ENCODE measurements at places on chromosomes 3 and 15. TPM values are rescaled to one million over a fixed set of nuclear protein-coding genes. Genes with fewer than 3 reads are reported as not detected.

Gene ESYT3
- polyA plus RNA-seq, result 0.01 TPM

Gene GLCE
- 48.1 TPM for polyA plus RNA-seq

Gene PPP1R14D
- not detected for polyA plus RNA-seq

Gene ANKRD63
- not detected for polyA plus RNA-seq

Gene NME9
- not detected for polyA plus RNA-seq

Gene TUBGCP5
- 11.4 TPM for polyA plus RNA-seq

Gene RTP1
- polyA plus RNA-seq, result not detected

Gene SELENOT
- polyA plus RNA-seq, result 601 TPM

Gene CDCP1
- polyA plus RNA-seq, result 17.8 TPM

Gene EID1
- polyA plus RNA-seq, result 292 TPM

Gene NR1I2
- polyA plus RNA-seq, result not detected

Gene GOLGA6A
- polyA plus RNA-seq, result not detected

- DNase-seq, result peak; percentile 45
Measured at GRCh38 chr3:71652781-71653413, 69.4 kb upstream of the FOXP1 start.

DNA sequence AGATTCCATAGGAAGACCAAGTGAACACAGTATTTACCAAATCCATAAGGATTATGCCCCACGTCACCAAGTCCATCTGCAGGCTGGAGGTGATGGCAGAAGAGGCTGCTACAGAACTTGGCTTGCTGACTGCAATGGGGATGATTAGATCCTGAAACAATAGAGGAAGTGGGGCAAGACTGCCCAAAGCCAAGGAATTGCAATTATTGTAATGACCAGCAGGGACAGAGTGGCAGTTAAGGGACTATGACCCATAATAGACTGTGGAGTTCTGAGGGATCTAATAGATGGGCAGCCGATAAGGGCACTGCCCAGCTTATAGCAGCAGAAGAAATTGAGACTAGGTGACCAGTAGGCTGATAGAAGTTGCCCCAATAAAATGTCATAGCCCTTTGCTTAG is 108.4 kb downstream of the MINAR1 start:
- DNase-seq, result no peak

GRCh38 chr15:87326269-87326668 is 930.3 kb downstream of the NTRK3 start:
- no peak for DNase-seq

GRCh38 chr15:89670971-89671560 is 8.1 kb downstream of the PLIN1 start:
- DNase-seq, result no peak

DNA sequence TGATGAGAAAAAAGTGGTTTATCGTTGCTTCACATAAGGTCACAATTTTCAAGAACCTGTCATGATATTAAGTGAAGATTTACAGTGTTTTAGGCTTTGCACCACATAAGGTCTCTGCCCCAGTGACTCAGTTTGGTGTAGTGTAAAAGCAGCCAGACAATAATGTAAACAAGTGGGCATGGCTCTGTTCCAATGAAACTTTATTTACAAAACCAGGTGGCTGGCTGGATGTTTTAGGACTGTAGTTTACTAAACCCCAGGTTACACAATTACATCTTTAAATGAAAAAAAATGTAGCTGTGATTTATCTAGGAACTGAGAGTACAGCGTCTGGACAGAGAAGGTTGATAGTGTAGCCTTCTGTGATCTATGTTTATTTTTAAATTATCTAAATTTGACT is 9.7 kb upstream of the FBXL22 start:
- peak; percentile 52 for DNase-seq

- DNase-seq, result no peak
Measured at GRCh38 chr3:185337231-185337816, 25.6 kb upstream of the MAP3K13 start.

- no peak for DNase-seq
Measured at GRCh38 chr15:63623232-63623969, 26.2 kb downstream of the FBXL22 start.

DNA sequence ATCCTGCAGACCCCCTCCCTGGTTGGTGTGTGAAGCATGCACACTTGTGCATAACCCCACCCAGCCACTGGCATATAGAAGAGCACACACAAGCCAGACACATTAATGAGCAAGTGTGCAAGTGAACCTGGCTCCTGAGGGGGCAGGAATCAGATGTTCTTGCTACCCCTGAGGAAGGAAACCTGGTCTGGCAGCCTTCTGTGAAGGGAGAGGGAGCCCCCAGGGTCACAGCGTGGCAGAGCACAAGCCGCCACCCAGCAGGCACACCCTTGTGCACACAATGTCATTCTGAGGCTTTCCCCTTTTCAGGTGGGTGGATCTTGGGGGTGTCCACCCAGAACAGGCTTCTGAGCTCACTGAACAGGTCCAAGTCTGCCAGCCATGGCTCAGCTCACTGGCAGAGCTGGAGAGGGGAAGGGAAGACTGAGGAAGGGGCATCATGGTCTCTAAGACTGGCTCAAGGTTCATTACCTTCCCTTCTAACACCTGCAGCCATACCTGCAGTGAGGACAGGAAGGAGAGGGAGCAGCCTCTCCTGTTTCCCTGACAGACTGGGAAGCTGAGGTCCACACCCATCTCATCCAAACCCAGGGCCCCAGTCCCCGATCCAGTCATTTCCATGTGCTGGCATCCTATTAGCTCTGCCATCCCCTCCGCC is 31.6 kb upstream of the SEMA3F start:
- DNase-seq, result no peak

- DNase-seq, result no peak
Measured at GRCh38 chr15:39230908-39231285, 350.0 kb upstream of the THBS1 start.

DNA sequence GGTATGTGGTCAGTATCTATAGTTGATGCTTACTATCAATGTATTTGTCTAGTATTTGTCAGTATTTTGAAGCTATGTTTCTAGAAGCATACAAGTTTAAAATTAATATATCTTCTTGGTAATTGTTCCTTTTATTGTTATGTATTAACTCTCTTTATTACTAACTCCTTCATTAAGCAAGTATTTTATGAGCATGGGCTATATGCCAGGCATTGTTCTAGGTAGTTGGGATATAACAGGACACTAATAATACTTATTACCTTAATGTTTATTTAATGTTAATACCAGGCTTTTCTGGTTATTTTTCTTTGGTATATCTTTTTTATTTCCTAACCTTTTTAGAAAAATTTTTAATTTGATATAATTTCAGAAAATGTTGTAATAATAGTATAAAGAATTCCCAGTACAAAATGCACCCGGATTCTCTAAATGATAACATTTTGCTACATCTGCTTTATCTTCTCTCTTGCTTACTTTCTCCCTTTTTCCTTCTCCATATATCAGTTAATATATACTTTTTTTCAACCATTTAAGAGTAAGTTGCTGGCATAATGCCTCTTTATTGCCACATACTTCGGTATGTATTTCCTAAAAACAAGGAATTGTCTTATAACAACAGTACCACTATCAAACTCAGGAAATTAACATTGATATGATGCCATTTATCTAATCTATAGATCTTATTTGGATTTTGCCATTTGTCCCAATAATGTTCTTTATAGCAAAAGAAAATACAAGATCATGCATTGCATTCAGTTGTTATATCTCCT is 30.9 kb downstream of the LRRC49 start:
- no peak for DNase-seq

DNA sequence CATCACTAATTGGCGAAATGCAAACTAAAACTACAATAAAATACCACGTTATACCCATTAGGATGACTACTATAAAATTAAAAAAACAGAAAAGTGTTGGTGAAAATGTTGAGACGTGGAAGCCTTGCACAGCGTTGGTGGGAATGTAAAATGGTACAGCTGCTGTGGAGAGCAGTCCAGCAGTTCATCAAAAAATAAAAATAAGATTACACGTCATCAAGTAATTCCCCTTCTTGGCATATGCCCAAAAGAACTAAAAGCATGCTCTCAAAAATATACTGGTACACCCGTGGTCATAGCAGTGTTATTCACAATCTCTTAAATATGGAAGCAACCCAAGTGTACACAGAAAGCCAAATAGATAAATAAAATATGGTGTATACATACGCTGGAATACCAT is 71.8 kb upstream of the NDN start:
- DNase-seq, result no peak

DNA sequence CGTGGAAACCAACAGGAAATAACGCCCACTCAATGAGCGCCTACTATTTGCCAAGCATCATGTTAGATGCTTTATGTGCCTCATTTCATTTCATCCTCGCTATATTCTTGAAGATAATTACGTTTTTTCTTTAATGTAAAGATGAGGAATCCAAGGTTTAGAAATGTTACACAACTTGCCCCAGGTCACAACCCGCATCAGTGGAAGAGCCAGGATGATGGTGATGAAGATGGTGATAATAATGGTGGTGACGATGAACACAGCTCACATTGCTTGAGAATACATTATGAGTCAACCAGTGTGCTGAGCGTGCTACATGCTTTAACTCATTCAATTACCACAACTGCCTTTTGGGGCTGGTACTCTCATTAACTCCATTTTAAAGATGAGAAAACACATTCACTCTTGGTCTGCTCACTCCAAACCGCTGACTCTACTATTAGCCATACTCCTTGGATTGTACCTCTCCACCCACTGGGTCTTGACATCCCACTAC is 21.5 kb upstream of the MYO1E start:
- DNase-seq, result no peak

DNA sequence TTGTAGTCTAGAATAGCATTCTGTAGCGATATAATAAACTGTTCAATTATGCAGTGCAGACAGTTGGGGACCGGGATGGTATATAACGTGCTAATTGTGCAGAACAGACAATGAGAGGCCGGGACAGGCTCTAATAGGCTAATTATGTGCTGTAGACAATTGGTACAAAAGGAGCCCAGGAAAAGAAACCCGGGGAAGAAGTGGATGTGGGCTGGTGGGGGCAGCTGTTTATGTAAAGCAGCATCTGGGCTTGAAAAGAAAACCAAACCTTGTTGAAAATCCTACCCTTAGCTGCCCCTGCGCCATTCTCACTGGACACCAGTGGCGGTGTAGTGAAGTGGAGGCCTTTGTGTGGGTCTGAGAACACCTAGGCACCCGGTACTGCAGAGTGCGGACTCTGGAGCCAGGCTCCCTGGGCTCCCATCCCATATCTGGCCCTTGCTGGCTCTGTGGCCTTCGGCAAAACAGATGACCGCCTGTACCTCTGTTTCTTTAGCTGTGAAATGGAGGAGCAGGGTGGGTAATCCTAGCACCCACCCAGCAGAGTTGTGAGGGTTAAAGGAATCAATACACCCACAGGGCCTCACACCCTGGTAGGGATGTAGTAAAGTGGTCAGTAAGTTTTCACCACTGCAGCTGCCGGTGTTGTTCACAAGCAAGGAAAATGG is 51.5 kb downstream of the CMTM6 start:
- DNase-seq, result no peak

DNA sequence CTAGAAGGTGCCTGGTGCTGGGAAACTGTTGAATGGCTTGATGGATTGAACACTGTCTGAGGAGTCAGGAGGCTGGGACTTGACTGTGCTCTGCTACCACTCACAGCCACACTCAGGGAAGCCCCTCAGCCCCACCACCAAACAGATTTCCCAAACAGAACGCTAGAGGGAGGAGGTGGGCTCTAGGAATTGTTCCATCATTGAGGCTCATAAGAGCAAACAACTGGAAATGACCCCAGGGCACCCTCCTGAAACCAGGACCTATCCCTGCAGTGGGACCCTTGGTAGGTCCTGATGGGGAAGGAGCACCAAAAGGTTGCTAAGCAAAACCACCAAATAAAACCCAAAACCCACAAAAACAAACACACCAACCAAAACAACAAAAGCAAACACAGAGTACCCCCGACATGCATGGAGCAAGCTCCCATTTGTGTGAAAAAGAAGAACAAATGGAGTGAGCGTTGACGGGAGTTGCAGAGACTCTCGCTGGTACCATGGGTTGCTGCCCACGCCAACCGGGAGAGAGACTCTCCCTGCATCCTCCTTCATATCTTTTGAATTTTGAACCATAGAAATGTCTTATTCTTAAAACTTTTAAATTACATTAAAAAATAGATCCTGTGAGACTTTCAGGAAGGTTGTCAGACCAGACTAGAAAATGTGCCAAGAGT is 45.6 kb downstream of the ABTB1 start:
- no peak for DNase-seq

DNA sequence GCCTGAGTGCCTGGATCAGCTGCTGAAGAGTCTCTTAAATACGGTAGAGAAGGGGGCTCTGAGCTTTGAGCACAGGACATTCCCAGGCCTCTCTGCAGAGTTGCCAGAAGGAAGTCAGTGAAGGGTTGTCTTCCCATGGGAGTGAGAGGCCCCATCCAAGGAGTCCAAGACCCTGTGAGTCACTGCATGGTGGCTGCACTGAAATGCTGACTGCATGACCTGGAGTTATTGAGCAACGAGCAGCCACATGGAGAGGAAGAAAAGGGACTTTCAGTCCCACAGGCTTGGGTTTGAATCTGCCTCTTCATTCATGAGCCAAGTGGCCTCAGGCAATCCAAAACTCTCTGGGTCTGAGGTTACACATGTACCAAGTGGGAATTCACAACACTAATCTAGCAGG is 69.6 kb upstream of the RASGRF1 start:
- no peak for DNase-seq

GRCh38 chr15:48641416-48641815 is 4.1 kb downstream of the FBN1 start:
- DNase-seq, result no peak

- DNase-seq, result no peak
Measured at GRCh38 chr3:132569153-132569552, 27.9 kb upstream of the ACKR4 start.

DNA sequence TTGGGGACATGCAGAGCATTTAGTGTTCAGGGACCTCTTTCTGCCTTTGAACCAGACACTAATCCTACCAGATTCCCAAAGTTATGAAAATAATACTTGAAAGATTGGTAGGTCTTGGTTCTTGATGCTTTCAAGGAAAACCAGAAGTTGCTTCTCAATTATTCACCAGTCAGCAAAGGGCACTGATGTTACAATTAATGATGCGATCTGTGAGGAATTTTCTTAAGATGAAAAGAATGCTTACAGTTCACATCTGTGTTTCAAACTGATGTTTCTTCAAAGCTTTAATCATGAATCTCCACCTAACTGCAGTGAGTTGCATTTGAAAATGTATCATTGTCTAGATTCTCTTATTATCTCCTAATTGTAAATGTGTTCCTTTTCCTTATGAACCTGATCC is 161.0 kb downstream of the NAALADL2 start:
- DNase-seq, result no peak

DNA sequence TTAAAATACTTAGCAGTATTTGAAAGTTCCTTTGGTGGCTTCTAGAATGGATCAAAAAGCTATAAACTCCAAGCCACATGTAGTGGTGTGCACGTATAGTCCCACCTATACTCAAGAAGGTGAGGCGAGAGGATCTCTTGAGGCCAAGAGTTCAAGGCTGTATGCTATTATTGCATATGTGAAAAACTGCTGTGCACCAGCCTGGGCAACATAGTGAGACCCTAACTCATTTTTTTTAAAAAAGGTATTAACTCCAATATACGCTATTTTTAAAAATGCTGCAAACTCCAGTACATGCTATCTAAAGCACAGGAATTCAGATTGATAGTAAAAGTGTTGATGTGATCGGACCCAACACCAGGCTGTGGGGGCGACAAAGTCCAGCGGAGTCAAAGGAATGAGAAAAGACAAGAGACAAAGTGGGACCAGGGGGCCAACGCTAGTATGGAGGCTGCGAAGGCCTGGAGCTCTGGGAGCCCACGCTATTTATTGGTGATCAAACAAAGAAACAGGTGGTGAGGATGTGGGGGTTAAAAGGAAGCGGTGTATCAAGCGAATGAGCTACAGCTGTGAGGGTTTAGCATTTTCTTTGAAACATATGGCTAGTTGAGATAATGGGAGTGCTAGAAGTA is 66.6 kb downstream of the ARIH1 start:
- DNase-seq, result no peak

GRCh38 chr3:177731644-177732268 is 534.5 kb upstream of the TBL1XR1 start:
- peak; percentile 67 for DNase-seq

All from AG04450 (cell line).